PC-3 (cell line): ENCODE measurements at places on chromosomes 5 and 9. TPM values are rescaled to one million over a fixed set of nuclear protein-coding genes. Genes with fewer than 3 reads are reported as not detected.
A peak's percentile ranks its signal among the peaks of the same experiment; 100 is the strongest.

TUSC1 gene
- total RNA-seq, result 15.1 and 19.0 TPM in 2 replicates

CD180 gene
- not detected in 2 replicates for total RNA-seq

PCDHA1 gene
- not detected in 2 replicates for total RNA-seq

IRGM gene
- total RNA-seq, result not detected in 2 replicates

CCT5 gene
- total RNA-seq, result 1,309 and 1,334 TPM in 2 replicates

DNA sequence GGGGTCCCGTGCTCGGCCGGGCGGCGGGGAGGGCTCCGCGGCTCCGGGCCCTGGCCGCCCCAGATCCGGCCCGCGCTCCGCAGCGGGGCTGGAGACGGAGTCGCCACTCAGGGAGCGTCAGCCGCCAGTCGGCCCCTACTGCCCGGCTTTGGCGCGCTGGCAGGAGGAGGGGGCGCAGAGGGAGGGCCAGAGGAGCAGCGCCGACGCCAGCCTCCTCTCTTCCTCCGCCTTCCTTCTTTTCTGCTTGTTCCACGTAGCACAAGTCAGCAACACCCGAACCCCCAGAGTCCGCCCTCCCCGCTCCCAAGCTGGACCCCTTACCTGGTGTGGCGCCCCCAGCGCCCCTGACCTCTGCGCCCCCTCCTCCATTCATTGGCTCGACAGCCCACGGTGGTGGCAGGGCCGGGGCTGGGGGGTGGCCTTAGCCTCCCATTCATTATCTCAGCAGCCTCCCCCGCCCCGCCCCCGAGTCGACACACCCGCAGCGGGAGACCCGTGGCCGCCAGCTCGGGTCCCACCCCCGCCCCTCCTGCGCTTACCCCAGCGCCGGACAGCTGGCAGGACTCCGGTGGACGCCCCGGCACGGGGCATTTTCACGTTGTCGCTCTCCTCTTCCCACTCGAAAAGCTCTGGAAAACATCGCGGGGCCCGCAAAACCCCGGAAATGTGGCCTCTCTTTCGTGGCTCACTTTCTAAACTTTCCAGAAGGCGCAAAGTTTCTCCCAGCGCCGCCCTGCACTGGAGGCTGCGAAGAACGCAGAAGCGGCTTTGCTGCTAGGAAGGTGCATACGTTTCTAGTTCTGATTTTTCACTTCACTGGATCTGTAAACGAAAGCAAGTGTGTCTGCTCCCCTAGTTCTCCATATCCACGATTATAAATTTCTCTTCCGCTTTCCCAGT is at the start of gene LPAR1:
Gene LPAR1 (minus strand): TSS at position 140 of the 900 bp plus-strand sequence. CDS start 66,353 bp downstream, outside the sequence.
- H3K4me3 ChIP-seq, result peak within 1 kb of the TSS; percentile 83
- H3K4me1 ChIP-seq, result peaks cover 30% of the 10 kb centered on the region
- peak; percentile 32 for DNase-seq
- 0 out of 2 replicates have a peak, but pooled peaks cover 3% of the 10 kb centered on the region for H3K36me3 ChIP-seq
- no peaks in the 10 kb centered on the region for H3K27me3 ChIP-seq

- DNase-seq, result no peak
- no peaks in the 10 kb centered on the region for H3K27me3 ChIP-seq
- H3K4me3 ChIP-seq, result no peak overlapping the region
- no peaks in the 10 kb centered on the region for H3K4me1 ChIP-seq
These were observed 7.2 kb downstream of the SPATA31E1 start for GRCh38 chr9:87889882-87890252.

GRCh38 chr5:33046091-33046490 is 335.0 kb downstream of the NPR3 start:
- no peak for DNase-seq
- H3K4me3 ChIP-seq, result no peak overlapping the region
- no peak overlapping the region for H3K27ac ChIP-seq

DNA sequence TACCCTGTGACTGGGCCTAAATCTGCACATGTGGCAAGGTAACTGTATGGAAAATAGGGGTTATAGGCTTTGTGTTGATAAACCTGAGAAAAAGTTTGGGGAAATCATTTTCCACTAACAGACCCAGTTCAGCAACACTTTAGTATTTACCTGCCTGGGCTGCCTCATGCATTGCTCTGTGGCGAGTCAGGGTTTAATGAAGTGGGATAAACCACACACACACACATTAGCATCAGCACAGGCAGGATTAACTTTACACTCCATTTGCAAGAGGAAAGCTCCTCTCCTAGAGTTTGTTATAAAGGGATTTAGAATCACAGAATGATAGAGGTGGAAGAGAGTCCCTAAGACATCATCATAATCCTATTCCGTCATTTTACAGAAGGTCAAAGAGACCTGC is 20.0 kb upstream of the ZCCHC7 start:
- peak; percentile 44 for DNase-seq
- H3K4me3 ChIP-seq, result no peak overlapping the region
- no peaks in the 10 kb centered on the region for H3K27me3 ChIP-seq
- H3K4me1 ChIP-seq, result peaks cover 8% of the 10 kb centered on the region
- H3K36me3 ChIP-seq, result no peaks in the 10 kb centered on the region

- H3K36me3 ChIP-seq, result no peaks in the 10 kb centered on the region; the same call in 1 of the 2 replicates
- DNase-seq, result peak; percentile 56
- H3K4me3 ChIP-seq, result no peak overlapping the region
- H3K27ac ChIP-seq, result peak overlapping the region; percentile 31
- H3K27me3 ChIP-seq, result no peaks in the 10 kb centered on the region
- peaks cover 19% of the 10 kb centered on the region for H3K4me1 ChIP-seq
These were observed 26.2 kb downstream of the NREP start for GRCh38 chr5:111730659-111731382.

GRCh38 chr9:31608416-31608815 is 776.0 kb upstream of the ACO1 start:
- no peak overlapping the region for H3K27ac ChIP-seq
- H3K4me3 ChIP-seq, result no peak overlapping the region
- H3K27me3 ChIP-seq, result no peaks in the 10 kb centered on the region
- no peaks in the 10 kb centered on the region for H3K36me3 ChIP-seq
- no peaks in the 10 kb centered on the region for H3K4me1 ChIP-seq

GRCh38 chr9:129375845-129376244 is 197.8 kb upstream of the IER5L start:
- H3K4me1 ChIP-seq, result no peaks in the 10 kb centered on the region
- no peaks in the 10 kb centered on the region for H3K36me3 ChIP-seq
- no peak overlapping the region for H3K27ac ChIP-seq

DNA sequence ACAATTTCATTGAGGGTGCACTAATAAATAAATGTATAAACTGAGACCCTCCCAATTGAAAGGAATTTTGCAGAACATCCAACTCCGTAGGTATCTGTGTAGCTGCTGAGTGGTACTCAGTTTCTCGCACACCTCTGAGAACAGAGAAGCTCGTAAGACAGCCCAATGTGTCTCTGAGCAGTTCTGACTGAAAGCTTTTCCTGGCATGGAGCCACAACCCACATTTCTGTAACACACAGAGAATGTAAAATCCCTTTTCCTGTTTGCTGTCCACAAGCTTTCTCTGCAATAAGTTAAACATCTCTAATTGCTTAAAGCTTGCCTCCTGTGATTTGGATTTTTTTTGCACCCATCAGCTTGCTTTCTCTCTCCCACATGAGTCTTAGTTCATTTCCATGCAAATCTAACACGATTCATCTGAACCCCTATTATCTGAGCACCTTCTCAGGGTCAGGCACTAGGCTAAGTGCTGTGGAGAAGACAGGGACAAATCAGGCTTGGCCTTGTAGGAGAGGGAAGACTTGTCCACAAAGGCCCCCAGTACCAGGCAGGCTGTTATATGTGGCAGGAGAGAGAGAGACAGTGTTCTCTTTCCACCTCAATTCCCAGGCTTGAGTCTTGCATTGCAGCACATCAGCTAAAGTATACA is 44.2 kb upstream of the COL15A1 start:
- H3K36me3 ChIP-seq, result no peaks in the 10 kb centered on the region
- H3K4me3 ChIP-seq, result no peak overlapping the region
- peak; percentile 68 for DNase-seq

GRCh38 chr5:172006321-172007174 is at the start of gene FBXW11:
Gene FBXW11 (minus strand): TSS chr5:172006638. CDS start chr5:172006502, 136 bp downstream.
- peak; percentile 98 for DNase-seq
- H3K36me3 ChIP-seq, result peaks cover 4% of the 10 kb centered on the region; the same call in 1 of the 2 replicates
- peak within 1 kb of the TSS; percentile 79 for H3K27ac ChIP-seq
- H3K4me3 ChIP-seq, result peak within 1 kb of the TSS; percentile 80

- H3K36me3 ChIP-seq, result 0 out of 2 replicates have a peak, but pooled peaks cover under 1% of the 10 kb centered on the region
- peaks cover 80% of the 10 kb centered on the region for H3K4me1 ChIP-seq
- no peak overlapping the region for H3K4me3 ChIP-seq
These were observed 29.1 kb downstream of the TRIO start for GRCh38 chr5:14172149-14172795.
